ENCODE measurements at places on chromosomes 12 and 14. TPM values are rescaled to one million over a fixed set of nuclear protein-coding genes. Genes with fewer than 3 reads are reported as not detected.

- no peak for DNase-seq
Measured at GRCh38 chr12:115051378-115051777, 367.4 kb upstream of the TBX3 start.

DNA sequence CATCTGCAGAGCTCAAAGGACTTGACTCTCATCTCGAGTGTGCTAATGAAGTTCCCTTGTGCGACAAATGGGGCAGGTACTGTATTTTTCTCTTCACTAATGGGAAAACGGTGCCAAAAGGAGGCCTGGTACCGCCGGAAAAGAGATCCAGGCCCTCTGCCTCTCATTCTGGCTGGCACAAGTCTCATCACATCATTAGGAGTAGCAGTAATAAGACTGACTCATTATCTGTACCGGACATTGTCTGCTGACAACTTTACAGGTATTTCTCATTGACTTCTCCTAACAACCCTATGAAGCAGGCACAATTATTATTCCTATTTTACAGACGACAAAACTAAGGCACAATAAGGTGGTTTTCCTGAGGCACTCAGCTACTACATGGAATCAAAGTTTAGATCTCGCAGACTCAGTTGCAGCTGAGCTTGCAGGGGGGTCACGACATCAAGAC lies 668 bp downstream of the APPL2 start:
- DNase-seq: peak; percentile 26

DNA sequence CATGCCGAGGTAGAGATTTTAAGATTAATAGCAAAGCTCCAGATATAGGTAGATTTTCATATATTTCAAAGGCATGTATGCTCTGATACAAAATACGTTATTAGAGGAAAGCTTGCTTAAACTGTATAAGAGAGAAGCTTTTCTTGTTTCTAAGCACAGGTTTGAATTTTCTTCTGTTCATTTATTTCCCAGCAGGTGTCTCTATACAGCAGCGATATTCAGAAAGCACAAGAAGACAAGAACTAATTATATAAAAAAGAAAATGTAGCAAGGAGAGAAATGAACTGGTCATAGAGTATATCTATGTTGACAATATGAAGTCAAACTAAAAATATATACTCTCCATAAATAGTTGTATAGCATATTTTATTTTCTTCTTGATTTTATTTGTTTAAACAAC lies 307.4 kb upstream of the NOVA1 start:
- DNase-seq: no peak

- DNase-seq: peak; percentile 79
Measured at GRCh38 chr12:46921764-46922133, 96.0 kb upstream of the SLC38A4 start.

Gene SLCO1B1
- polyA plus RNA-seq: not detected

Gene GNPTAB
- 16.0 TPM for polyA plus RNA-seq

GRCh38 chr14:65941091-65941490 lies 528.6 kb downstream of the FUT8 start:
- no peak for DNase-seq

Gene CD163L1
- polyA plus RNA-seq: 0.50 TPM

Gene DYNLL1
- 663 TPM for polyA plus RNA-seq

GRCh38 chr14:98923596-98923995 lies 348.4 kb downstream of the BCL11B start:
- DNase-seq: no peak

Gene TSPAN9
- polyA plus RNA-seq: 39.1 TPM
